ENCODE measurements at places on chromosomes 13 and 19. TPM values are rescaled to one million over a fixed set of nuclear protein-coding genes. Genes with fewer than 3 reads are reported as not detected.
A peak's percentile ranks its signal among the peaks of the same experiment; 100 is the strongest.

DNA sequence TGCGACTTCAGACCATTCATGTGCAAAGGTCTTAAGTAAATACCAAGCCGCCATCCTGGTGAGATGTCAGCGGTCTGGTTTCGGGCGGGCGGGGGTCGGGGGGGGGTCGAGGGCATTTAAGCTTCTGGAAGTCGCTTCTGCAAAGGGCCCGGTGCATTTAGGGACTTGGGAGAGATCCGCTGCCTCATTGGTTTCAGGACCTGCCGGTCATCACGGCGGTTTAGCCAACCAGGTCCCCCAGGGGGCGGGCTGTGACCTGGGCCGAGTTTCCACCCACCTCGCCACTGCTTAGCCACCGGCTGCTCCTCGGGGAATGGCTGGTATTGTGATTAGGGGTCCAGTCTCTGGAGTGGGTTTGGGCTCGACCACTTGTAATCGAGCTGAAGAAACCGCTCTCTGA is 7.8 kb downstream of the ANKLE1 start:
- no peak for DNase-seq

DNA sequence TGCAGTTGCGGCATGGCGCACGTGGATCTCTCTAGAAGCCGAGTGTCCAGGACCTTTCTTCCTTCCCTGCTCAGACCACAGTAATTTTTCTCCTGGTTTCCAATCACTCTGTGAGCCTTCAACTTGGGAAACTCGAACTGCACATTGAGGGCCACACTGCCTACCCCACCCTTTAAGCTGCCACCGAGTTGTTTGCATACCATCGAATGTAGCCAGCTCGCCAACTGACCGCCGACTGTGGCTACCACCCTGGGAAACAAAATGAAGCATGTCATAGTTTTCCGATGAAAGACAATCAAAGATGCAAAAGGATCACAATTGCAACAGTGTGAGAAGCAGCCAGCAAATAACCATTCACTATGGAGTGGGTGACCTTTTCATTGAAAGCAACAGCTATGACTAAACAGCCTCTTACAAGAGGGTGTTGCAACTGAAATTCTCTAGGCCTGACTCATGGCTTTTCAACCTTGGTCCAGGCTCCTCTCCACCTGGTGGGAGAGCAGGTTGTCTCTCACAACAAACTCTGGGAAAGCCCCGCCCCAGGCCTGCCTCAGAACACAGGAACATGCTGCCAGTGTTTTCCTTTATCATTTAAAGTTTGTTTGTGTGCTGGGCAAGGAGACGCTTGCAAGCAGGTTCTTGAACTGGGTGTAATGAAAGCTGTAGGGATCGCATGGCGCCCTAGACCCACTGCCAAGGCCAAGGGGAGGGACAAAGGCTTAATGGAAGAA is 141.7 kb upstream of the SERP2 start:
- DNase-seq = no peak

- DNase-seq = no peak
Observed at GRCh38 chr19:3707868-3708206, 347 bp upstream of the TJP3 start.

DNA sequence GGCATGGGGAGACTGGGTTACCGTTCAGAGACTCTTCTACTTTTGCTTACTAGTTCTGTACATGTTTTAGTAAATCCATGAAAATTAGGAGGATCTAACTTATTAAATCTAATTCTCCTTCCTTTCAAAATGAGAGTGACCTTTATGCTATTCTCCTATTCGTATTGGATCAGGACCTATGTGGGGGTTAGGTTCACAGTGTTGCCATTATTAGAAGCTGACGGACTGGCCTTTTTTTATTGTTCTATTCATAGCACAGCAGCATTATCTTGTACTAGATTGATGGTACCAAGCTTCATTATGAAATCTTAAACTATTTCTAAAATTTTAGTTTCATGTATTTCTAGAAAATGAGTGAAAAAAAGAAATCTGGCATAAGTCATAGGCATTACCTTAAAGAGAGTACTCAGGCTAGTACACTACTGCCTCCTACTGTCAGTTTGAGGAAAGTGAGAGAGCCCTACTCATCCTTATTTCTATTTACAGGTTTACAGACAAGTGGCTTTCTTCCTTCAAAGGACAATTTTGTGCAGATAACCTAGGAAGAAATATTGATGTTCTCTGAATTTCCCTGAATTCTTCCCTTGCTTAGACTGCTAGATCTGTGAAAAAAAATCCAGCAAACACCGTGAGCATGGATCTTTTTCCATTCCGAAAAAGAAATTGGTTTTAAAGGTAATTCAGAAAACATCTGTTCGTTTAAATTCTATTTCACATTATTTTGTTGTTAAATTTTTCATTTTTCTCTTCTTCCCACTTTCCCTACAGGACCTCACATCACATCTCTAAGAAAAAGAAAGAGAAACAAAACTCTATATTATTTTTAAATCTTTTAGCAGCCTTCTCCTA is 485.5 kb downstream of the DIAPH3 start:
- peak; percentile 34 for DNase-seq

DNA sequence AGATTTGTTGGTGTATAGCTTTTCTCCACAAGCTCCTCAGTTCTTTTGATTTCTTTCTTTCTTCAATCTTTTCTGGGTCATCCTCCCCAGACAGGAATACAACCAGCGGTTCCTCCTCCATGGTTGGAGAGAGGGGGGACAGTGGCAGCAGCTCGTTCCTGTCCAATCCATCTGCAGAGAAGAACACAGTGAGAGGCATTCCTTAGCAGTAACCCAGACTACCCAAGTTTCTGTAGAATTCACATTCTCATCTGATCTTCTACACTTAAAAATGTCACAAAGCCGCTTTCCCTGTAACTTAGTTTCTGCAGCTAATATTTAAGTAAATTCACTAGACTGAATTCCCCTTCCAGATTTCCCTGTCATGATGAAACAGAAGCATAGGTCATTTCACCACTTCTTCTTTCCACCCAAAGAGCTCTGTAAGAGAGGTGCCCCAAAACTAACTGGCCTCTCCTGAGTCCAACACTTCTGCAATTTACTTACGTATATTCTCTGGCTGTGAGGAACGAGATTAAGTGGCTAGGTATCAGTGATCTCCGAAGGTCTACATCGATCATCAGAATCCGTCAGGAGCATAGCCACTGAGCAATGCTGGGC is 171.9 kb downstream of the TBC1D4 start:
- DNase-seq = no peak

DNA sequence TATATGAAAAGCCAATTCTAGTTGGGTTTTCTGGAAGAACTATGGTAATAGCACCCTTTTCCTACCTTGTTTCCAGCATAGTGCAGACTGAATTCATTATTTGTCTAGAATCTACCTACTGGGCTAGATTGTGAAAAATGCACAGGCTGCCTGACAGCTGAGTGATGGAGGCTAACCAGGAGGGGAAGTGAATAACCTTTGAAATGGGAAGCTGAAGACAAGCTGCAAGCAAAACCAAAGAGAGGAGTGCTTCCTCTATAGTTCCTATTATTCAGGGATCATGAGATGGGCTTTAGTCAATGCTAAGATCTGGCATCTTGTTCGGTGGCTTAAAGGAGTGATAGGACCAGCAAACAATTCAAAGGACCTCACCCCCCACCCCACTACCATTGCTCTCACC is 26.9 kb downstream of the MZT1 start:
- DNase-seq = no peak

DNA sequence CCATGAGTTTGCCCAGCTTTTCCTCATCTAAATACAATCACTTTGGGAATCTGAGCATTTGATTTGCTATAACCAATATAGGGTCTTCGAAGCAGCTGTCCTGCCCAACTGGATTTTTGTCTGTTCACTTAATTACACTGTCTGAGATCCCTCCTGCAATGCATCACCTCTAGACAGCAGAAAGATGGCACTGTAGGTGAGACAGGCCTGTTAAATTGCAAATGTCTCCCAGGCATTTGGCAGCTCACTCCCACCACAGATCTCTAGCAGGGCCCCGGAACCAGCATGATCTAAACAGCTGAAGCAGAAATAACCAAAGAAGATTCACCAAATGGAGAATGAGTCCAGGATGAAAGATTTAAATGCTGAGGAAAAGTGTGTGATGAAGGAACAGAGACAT is 41.9 kb upstream of the SERPINE3 start:
- no peak for DNase-seq

PSG11 gene
- total RNA-seq = not detected

PLIN5 gene
- total RNA-seq = 1.6 TPM

ZNF536 gene
- not detected for total RNA-seq

SELENOV gene
- total RNA-seq = not detected

DNA sequence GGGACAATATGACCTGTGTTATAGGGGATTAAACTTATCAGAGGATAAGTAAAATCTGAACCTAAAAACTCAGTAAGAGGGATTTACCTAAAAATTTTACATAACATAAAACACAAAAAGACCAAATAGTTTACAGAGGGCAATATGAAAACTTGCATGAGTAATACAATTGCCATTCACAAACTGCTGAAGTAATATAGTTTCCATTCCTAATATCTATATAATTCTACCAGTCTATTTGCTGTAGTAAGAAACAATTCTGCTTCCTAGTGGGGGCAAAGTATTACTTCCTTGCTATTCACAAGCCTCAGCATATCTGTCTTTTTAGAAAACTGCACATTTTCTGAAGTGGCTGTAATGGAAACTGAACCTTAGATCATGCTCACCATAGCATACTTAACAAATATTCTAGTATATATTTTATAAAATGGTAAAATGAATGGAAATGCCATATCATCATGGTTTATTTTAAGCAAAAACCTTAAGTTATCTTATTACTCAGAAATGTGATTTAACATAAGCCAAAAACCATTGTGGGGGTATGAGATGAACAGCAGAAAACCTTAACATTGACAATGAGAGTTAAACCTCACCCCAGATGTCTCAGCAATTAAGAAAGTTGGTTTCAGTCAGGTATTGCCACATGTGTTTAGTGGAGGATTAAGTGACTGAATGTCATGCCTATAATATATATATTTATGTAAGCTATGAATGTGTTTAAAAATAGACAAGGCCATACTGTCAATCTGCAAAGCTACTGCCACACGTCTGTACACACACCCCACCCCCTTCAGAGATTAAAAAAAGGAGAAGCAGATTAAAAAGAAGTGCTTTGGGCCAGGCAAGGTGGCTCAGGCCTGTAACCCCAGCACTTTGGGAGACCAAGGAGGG is 136.8 kb downstream of the MIPEP start:
- no peak for DNase-seq

- no peak for DNase-seq
Observed at GRCh38 chr19:48512504-48513288, 1.1 kb upstream of the LMTK3 start.

DNA sequence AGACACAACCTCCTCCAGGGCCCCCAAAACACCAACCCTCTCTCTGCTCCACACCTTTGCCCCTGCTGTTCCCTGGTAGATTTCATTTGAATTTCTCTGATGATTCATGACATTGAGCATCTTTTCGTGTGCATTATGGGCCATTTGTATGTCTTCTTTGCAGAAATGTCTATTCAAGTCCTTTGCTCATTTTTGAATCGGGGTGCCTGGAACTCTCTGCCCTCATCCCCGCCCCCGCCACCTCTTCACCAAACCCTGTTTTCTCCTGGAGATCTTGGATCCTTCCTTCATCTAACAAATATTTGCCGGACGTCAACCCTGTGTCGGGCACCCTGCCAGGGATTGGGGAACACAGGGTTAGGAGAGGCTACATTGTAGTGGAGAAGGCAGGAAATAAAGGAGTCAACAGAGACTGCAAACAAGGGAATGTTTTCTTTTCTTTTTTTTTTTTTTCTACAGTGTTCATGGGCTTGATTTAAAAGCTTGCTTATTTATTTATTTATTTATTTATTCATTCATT is 25.5 kb upstream of the SLC1A5 start:
- DNase-seq = no peak

DNA sequence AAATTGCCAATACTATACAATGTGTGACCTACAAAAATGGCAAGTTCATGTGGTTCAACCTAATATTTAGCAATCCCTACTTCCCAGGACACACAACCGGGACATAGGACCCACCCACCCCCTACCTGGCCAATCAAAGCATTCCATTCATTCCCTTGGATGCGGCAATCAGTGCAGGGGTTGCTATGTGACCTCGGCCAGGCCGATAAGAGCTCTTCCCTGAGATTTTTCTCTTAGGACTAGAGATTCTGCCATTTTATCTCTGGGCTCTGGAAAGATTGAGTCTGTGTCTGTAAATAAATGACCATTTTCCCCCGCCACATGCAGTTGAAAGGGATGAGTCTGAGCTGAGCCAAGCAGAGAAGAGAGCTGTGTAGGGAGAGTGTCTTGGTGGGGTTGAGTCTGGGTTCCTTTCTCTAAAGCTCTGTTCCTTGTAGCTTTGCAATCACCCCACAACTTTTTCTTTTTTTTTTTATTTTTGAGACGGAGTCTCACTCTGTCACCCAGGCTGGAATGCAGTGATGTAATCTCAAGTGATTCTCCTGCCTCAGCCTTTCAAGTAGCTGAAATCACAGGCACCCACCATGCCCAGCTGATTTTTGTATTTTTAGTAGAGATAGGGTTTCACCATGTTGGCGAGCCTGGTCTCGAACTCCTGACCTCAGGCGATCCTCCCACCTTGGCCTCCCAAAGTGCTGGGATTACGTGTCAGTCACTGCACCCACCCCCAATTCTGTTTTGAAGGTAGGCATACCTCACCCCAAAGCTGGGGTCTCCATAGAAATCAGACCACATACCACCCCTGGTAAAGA is 7.4 kb downstream of the IFNL1 start:
- DNase-seq = no peak

LGALS14 gene
- total RNA-seq = not detected

GRCh38 chr13:28067491-28067890 is 32.9 kb downstream of the FLT3 start:
- DNase-seq = no peak

CEACAM7 gene
- not detected for total RNA-seq

- DNase-seq = no peak
Observed at GRCh38 chr13:103188713-103189326, 122.6 kb upstream of the SLC10A2 start.

CEACAM16 gene
- not detected for total RNA-seq

DNA sequence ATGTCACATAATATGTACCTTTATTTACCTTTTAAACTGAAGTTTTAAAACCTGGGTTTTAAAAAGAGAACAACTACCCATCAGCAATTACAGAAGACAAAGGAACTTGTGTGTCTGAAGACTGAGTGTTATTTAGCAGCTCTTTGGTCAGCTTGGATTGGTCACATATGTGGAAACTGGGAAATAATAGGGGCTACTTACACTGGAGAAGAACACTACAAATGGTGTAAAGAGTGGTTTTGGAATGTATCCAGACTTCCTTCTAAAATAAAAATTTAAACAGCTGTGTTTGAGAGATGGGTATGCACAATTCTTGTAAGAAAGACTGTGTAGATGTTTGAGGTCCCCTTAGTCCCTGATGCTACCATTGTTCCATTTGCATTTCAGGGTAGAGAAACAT is 13.3 kb downstream of the TNFRSF19 start:
- no peak for DNase-seq
